ENCODE measurements at places on chromosomes 4 and X. TPM values are rescaled to one million over a fixed set of nuclear protein-coding genes. Genes with fewer than 3 reads are reported as not detected.

GRCh38 chr4:73451981-73452747 is 16.1 kb downstream of the AFP start:
- H3K4me1 ChIP-seq: no peaks in the 10 kb centered on the region
- H3K36me3 ChIP-seq: no peaks in the 10 kb centered on the region
- H3K27me3 ChIP-seq: no peaks in the 10 kb centered on the region
- DNase-seq: no peak

DNA sequence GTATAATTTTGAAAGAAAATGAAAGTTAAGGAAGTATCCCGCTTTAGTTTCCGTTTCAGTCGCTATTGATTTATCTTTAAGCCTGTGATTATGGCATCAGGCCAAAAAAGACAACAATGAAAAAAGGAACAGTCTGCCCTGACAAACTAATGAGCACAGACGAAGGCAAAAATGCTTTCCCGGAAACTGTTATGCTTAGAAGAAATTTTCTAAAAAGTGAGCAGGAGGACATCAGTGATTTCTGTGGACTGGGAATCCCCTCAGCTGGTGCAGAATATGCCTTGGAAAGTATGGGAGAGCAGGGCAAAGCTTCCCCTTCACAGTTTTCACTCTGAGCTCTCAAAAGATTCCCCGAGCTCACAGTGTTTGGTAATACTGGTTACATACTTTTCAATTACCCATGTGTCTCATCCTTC is 5.1 kb upstream of the CXCL10 start:
- DNase-seq: no peak
- H3K27me3 ChIP-seq: no peaks in the 10 kb centered on the region
- no peak overlapping the region for H3K27ac ChIP-seq
- H3K36me3 ChIP-seq: no peaks in the 10 kb centered on the region
- H3K4me3 ChIP-seq: no peak overlapping the region

GRCh38 chr4:22014222-22014741 is 65.7 kb upstream of the KCNIP4 start:
- H3K4me3 ChIP-seq: no peak overlapping the region
- DNase-seq: no peak
- H3K36me3 ChIP-seq: no peaks in the 10 kb centered on the region
- no peak overlapping the region for H3K27ac ChIP-seq
- H3K27me3 ChIP-seq: no peaks in the 10 kb centered on the region

GRCh38 chrX:136215559-136215958 is 35.6 kb downstream of the MAP7D3 start:
- no peaks in the 10 kb centered on the region for H3K4me1 ChIP-seq
- H3K27me3 ChIP-seq: no peaks in the 10 kb centered on the region
- H3K36me3 ChIP-seq: no peaks in the 10 kb centered on the region
- H3K4me3 ChIP-seq: no peak overlapping the region
- H3K27ac ChIP-seq: no peak overlapping the region

DNA sequence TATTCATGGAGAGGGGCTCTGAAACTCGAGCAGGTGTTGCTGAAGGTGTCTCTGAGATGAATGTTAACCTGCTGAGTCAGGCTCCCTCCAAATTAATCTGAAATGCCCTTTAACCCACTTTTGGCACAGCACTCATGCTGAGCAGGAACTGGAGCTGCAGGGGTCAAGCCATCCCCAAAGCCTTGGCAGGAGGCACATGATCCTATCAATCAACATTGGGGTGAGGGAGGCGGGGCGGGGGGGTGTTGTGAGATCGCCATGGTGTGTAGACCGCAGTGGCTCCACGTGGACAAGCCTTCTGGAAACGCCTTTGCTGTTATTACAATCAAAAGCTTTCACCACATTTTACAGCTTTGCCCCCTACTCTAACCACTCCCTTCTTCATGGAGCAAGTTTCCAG is 16.5 kb downstream of the ENPP6 start:
- no peaks in the 10 kb centered on the region for H3K36me3 ChIP-seq
- no peaks in the 10 kb centered on the region for H3K4me1 ChIP-seq
- DNase-seq: no peak
- no peak overlapping the region for H3K27ac ChIP-seq
- H3K4me3 ChIP-seq: no peak overlapping the region
- H3K27me3 ChIP-seq: no peaks in the 10 kb centered on the region

DNA sequence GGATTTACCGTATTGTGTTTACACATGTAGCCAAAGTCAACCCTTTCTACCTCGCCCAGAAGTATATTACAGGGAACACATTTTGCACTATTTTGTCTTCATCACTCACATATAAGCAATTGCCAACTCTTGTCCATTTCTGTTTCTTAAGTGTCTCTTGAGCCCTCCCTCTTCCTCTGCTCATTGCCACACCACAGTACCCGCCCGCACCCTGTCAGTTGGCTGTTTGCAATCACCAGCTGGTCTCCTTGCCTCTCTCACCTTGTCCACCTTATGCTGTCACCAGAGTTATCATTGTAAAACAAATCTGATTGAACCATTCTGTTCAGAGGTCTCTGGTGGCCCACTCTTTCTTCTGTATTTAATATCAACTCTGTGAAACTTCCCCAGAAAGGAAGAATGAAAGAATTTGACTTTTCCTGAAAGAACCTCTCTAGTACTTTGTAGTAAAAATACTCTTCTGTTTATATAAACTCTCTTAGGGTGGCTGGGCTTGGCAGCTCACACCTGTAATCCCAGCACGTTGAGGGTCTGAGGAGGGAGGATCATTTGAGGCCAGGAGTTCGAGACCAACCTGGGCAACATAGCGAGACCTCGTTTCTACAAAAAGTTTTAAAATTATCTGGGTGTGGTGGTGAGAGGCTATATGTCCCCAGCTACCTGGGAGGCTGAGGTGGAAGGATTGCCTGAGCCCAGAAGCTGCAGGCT is 50.2 kb downstream of the ING2 start:
- no peak overlapping the region for H3K4me3 ChIP-seq
- no peaks in the 10 kb centered on the region for H3K4me1 ChIP-seq
- H3K36me3 ChIP-seq: no peaks in the 10 kb centered on the region
- DNase-seq: no peak

DNA sequence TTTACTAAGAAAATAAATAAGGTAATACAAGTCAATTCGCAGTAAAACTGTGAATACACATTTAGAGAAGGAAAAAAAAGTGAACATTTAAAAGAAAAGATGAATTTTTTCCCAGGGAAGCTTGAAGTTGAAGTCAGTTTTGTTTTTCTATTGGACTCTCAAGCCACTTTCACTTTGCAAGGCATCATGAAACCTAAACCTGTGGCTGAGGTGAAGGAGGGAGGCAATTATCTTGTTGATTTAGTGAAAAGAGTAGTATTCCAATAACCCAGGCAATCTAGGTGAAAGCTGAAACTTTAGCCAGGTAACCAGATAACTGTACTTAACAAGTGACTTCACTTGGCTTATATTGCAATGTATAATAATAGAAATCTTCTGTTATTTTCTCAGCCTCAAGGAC is 138.6 kb downstream of the HDX start:
- no peaks in the 10 kb centered on the region for H3K27me3 ChIP-seq
- no peak overlapping the region for H3K4me3 ChIP-seq
- no peak overlapping the region for H3K27ac ChIP-seq
- DNase-seq: no peak
- no peaks in the 10 kb centered on the region for H3K36me3 ChIP-seq

GRCh38 chr4:167000141-167000852 is 234.0 kb downstream of the SPOCK3 start:
- H3K27ac ChIP-seq: no peak overlapping the region
- no peaks in the 10 kb centered on the region for H3K4me1 ChIP-seq
- H3K27me3 ChIP-seq: no peaks in the 10 kb centered on the region
- H3K4me3 ChIP-seq: no peak overlapping the region

GRCh38 chrX:9873952-9874351 is 87.7 kb downstream of the SHROOM2 start:
- no peak overlapping the region for H3K27ac ChIP-seq
- no peaks in the 10 kb centered on the region for H3K4me1 ChIP-seq
- DNase-seq: no peak
- H3K27me3 ChIP-seq: 0 out of 2 replicates have a peak, but pooled peaks cover 1% of the 10 kb centered on the region
- no peaks in the 10 kb centered on the region for H3K36me3 ChIP-seq

DNA sequence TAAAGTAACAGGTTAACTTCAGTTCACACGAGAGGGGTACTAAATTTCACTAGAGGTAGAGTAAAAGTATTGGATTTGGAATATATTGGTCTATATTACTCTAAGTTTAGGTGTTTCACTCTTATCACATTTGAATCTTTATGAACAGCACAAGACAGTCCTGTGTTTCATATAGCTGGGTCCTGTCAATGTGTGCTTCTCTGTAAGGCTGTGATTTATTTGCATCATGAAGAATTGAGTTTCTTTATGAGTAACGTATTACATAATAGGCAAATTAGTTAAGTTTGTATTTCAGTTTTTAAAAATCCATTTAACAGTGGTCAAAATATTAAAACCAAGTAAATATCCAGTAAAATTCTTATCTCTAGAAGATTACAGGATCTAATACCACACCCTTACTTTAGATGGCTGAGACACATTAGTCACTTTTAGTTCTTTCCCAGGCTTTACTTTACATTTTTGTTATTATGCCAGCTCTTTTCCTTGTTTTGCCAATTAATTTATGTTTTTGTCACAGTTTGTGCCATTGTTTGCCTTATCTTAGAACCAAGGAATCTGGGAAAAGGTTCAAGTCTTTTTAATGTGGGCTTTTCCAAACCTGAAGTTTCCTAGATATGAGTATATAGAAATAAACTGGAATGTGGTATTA is 32.1 kb downstream of the NUDT6 start:
- no peak for DNase-seq
- H3K27me3 ChIP-seq: no peaks in the 10 kb centered on the region
- no peak overlapping the region for H3K4me3 ChIP-seq

- H3K4me1 ChIP-seq: no peaks in the 10 kb centered on the region
- no peaks in the 10 kb centered on the region for H3K27me3 ChIP-seq
- H3K27ac ChIP-seq: no peak overlapping the region
- no peak overlapping the region for H3K4me3 ChIP-seq
- H3K36me3 ChIP-seq: no peaks in the 10 kb centered on the region
Observed at GRCh38 chrX:7318241-7318640, 170.3 kb upstream of the PUDP start.

DNA sequence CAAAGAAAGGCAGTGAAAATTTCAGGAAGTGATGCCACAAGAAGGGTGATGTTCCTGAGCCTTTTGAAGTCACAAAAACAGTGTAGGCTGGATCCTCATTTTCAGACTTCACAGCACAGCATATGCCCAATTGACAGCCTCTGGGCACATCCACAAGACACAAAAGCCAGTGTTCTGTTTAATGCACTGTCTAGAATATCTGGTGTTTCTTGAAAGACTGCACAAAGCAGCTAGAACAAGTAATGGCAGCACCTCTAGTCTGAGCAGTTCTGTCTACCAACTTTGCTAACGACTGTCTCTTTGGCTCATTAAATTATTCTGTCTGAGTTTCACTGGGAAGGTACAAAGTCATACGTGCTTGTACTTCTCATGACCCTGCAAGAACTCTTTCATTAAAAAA is 417.1 kb upstream of the GALNT7 start:
- peaks cover 6% of the 10 kb centered on the region for H3K4me1 ChIP-seq
- DNase-seq: no peak
- no peak overlapping the region for H3K4me3 ChIP-seq
- no peaks in the 10 kb centered on the region for H3K36me3 ChIP-seq

GRCh38 chr4:25101836-25102235 is 58.4 kb downstream of the SEPSECS start:
- H3K4me3 ChIP-seq: no peak overlapping the region
- no peaks in the 10 kb centered on the region for H3K27me3 ChIP-seq
- no peak overlapping the region for H3K27ac ChIP-seq
- H3K36me3 ChIP-seq: no peaks in the 10 kb centered on the region

CXXC4 gene
- total RNA-seq: 11.1 TPM

SSX4B gene
- not detected for total RNA-seq

P2RY8 gene
- total RNA-seq: 61.3 TPM

QRFPR gene
- total RNA-seq: not detected

MAGEB10 gene
- not detected for total RNA-seq

NPY2R gene
- total RNA-seq: not detected
